Astrocyte of the cerebellum (primary cell): ENCODE measurements at places on chromosomes 3 and 15.

DNA sequence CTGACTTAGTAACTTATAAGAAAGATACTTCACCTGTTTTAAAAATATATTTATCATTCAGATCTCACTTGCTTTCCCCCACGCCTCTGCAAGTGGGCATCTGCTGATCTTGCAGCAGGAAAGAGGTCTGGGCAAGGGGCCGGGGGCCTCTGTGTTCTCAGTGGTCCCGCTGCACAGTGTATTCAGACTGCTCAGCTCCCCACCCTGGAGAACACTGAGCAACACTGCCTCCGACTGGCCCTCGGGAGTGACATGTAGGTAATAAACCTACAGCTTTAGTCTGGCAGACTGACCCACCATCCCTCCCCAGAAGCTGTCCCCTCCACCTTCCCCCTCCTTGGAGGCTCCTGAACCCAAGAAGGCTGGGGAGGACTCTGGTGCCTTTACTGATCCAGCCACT is 43.8 kb downstream of the GABRB3 start:
- DNase-seq: no peak

DNA sequence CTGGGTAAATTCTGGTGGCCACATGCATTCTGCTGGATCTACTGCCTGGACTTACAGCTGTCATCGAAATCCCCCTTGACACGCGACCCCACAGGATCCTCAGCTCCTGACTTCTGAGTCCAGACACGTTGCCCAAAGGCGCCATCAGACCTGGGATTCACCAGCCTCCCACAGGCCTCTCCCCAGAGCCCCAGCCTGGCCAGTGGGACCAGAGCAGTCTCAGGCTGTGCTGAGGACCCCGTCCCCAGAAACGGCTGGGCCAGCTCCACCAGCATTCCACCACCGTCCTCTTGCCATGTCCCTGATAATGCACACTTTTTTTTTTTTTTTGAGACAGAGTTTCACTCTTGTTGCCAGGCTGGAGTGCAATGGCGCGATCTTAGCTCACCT is 166.1 kb downstream of the LRRK1 start:
- no peak for DNase-seq

DNA sequence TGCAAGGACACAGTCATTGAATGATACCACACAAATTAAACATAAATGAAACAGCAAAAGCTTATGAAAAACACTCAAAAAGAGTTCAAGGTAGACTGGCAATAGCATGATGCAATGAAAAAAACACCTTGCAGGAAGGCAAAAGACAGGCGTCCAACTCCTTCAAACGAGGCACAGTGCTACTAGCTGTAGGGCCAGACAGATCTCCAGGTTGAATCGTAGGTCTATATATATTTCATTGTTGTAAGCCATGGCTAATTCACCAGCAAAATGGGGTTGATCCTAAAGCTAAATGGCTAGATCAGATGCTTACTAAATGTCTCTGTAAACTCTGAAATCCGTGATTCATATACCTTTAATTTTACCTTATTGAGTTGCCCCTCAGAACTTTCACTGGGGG is 94.2 kb downstream of the THRB start:
- no peak for DNase-seq

GRCh38 chr3:107241217-107241616 is 136.0 kb upstream of the CCDC54 start:
- no peak for DNase-seq

GRCh38 chr3:15405448-15406050 is 21.8 kb downstream of the METTL6 start:
- peak; percentile 66 for DNase-seq

DNA sequence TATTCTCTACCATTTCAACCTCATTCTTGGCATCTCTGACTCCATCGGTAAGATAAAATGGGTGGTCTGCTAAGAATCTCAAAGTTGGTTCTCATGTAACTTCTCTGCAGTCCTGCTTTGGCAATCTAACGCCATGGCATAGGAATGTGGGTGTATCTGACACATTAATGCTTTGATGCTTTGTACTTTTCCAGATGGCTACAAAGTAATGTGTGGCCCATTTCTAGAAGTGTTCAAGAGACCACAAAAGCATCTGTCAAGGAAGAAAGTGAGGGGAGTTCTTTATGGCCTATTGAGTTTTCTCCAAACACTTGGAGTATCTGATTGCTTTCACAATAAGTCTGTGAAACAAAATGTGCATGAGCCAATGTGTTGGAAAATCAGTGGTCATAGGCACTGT is 339.9 kb upstream of the TGFBR2 start:
- no peak for DNase-seq

DNA sequence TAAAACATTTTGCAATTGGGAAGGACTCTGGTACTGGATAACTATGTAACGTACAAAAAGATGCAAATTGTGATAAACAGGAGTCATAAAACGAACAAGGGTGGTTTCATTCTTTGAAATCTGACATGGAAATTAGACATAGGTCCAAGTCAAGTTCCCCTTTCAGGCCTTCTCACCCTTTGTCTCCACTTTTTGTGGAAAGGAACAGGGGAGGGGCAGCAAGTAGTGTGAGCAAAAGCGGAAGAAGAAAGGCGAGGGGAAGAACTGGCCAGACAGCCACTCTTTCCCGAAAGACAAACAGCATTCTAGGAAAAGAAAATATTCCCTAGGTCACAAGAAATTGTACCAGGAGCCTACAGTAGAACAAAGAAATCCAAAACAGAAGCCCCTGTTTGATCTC is 52.6 kb downstream of the MCF2L2 start:
- no peak for DNase-seq

DNA sequence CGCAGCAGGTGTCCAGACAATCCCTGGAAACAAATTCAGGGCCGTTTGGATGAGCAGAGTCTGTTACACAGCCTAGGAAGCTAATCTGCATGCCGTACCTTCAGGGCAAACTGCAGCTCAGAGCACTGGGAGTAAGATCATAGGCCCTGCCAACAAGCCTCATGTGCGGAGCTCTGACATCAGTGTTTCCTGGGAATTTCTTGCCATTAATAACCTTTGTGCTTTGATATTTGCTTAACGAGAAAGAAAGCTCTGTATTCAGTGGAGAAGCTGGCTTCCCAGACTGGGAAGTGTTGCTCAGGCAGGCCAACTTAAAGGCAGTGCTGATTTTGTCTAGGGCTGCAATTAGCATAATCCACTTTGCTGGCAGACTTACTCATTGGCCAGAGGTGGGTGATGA is 116.1 kb upstream of the KLHL25 start:
- no peak for DNase-seq

- DNase-seq: no peak
Observed at GRCh38 chr15:51973220-51973619, 1.6 kb upstream of the LEO1 start.

- no peak for DNase-seq
Observed at GRCh38 chr15:78263351-78263781, 996 bp upstream of the DNAJA4 start.
